M059J (cell line): ENCODE measurements at places on chromosomes 3 and 15. TPM values are rescaled to one million over a fixed set of nuclear protein-coding genes. Genes with fewer than 3 reads are reported as not detected.
A peak's percentile ranks its signal among the peaks of the same experiment; 100 is the strongest.

- no peak for DNase-seq
Measured at GRCh38 chr3:191500892-191501291, 39.9 kb downstream of the PYDC2 start.

GRCh38 chr15:88108991-88109390 lies 147.5 kb downstream of the NTRK3 start:
- DNase-seq, result no peak

GRCh38 chr3:52193065-52193464 lies 4.9 kb upstream of the ALAS1 start:
- peak; percentile 83 for DNase-seq

DNA sequence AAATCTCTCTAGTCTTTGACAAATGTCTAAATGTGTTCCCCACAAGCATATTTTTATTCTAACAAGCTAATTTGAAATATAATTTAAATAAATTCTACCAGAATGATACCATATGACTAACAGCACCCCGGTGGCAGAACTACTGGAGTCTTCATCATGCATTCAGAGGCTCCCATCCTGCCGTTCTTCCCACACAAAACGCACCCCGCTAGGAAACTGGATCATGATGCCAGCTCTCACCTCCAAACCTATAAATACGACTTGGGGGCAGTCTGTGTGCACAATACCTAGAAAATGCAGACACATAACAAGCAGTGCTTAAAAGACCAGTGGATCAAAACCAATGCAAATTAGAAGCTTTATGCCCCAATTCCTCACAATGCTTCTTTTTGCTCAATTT lies 8.5 kb downstream of the HOMER2 start:
- no peak for DNase-seq

DNA sequence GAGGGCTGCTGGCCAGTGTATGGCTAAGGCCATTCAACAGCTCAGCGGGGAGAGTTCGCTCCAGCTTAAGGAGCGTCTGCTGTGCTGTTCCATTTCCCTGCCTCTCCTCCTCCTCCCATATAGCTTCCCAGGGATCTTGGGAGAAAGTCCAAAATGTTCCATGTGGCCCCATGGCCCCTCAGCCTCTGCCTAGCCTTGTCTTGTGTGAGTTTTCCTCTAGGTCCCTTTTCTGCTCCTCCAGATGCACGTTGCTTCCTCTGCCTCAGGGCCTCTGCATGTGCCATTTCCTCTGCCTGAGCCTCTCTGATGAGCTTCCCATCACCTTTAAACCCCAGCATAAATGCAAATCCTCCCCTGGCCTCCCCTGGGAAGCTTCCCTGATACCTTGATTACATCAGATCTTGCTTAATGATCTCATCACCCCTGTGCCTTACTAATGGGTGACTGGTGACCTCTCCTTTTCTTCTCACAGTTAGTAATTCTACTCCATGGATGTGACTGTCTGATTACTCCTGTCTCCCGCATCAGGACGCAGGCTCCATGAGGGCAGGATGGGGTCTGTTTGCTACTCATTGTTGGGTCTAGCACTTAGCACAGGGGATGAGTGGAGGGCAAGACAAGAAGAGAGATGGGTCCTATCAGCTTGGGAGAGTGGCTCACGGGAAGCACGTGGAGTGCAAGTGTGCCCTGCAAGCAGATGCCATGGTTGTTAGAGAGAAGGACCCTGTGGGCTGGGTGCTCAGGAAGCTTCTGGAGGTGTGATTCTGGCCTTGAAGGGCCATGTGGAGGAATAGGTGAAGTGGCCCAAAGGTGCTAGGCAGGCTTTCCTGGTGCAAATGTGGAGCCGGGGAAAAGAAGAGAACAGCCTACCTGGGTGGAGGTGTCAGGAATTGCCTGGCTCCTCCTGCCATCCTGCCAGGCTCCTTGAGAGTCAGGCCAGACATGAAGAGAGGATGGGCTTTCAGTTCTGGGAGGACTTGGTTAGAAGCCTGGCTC lies 23.8 kb downstream of the ITGA11 start:
- no peak for DNase-seq

DNA sequence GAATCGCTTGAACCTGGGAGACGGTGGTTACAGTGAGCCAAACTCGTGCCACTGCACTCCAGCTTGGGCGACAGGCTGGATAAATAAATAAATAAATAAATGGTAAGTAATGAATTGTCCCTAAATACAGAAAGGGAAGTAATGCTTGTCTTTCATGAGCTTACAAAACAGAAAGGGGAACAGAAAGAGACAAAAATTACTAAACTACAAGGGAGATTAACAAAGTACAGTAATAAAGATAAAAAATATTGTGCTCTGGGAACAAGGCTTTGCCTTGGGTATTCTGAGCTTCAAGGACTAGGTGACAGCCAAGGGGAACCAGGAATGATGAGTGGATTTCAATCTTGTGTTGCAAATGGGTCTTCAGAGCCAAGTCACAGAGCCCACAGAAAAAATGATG lies 9.2 kb upstream of the HLTF start:
- no peak for DNase-seq

- no peak for DNase-seq
Measured at GRCh38 chr15:85718271-85718971, 76.3 kb downstream of the KLHL25 start.

- no peak for DNase-seq
Measured at GRCh38 chr15:59995568-59996297, 8.4 kb upstream of the FOXB1 start.

DNA sequence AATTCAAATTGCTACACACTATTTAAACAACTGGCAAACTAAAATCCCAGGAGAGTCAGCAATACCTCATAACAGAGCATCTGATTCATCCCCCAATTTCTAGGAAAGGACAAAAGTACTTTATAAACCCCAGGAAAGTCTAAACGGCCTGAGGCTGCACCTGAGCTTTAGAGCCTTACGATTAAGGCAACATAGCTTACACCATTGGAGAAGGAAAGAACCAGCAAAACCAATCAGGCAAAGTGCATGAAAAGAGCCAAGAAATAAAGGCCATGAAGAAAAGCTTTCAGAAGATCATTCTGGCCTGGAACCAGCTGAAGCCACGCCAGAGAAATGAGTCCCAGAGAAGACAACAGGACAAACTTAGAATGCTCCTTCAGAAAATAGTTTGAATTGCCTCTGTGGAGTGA lies 48.1 kb downstream of the PTPN9 start:
- peak; percentile 43 for DNase-seq

DNA sequence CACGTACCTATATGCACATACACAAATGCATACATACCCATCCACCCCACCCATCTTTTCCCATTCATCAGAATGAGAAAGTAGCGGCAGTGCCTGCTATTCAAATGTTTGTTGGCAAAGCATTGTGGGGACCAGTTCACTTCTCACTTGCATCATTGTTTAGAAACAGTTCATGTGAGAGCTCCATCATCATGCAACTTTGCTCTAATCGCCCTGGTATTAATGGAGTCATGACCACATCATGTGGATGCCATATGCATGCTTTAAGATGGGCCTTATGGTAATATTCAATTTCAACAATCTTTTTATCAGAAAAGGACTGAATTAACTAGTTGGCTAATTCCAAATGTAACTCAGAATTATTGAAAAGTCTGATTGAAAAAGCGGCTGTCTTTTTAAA lies 80.5 kb downstream of the LRTM1 start:
- no peak for DNase-seq

DNA sequence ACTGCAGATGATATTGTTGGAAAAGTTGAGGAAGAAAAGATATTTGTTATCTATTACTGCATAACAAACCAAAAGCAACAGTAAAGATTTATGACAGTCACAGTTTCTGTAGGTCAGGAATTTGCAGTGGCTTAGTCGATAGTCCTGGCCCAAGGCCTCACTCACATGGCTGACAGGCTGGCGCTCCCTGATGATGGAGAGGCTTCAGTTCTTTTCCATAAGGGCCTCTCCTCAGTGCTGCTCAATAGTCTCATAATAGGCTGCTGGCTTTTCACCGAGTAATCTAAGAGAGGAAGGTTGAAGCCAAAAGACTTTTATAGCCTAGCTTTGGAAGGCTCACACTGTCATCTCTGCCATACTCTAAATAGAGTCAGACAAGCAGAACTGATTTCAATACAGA lies 17.7 kb downstream of the IREB2 start:
- peak; percentile 43 for DNase-seq

- peak; percentile 96 for DNase-seq
Measured at GRCh38 chr3:195030791-195031321, 240.1 kb downstream of the XXYLT1 start.

DNA sequence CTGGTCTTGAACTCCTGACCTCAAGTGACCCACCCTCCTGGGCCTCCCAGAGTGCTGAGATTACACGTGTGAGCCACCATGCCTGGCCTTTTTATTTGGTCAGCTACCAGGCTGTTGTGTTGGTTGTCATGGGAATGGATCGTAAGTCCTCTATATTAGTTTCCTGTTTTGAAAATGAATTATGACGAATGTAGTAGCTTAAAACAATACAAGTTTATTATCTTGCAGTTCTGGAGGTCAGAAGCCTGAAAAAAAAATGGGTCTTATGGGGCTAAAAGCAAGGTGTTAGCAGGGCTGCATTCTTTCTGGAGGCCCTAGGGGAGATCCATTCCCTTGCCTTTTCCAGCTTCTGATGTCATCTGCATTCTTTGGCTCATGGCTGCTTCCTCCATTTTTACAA lies 25.1 kb upstream of the HERC1 start:
- peak; percentile 59 for DNase-seq

GRCh38 chr15:68612979-68613740 lies 34.4 kb downstream of the CORO2B start:
- no peak for DNase-seq

- no peak for DNase-seq
Measured at GRCh38 chr3:123457841-123458240, 9.0 kb upstream of the ADCY5 start.

DNA sequence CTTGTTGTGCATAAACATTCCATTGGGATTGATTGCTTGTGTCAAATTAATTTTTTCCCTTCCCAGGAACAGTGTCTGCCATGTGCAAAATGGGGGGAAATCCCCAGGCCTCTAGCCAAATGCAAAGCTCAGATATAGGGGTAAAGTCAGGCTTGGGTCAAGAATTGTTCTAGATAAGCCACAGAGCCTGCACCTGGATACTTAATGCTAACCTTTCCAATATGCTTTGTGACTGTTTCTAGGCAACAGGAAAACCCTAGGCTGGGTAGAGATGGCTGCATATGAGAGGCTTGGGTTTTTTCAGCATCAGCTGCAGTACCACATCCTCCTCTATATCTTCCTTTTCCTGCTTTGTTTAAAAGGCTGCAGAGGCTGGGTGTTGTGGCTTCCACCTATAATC lies 61.9 kb upstream of the ROPN1 start:
- DNase-seq, result peak; percentile 30

DNA sequence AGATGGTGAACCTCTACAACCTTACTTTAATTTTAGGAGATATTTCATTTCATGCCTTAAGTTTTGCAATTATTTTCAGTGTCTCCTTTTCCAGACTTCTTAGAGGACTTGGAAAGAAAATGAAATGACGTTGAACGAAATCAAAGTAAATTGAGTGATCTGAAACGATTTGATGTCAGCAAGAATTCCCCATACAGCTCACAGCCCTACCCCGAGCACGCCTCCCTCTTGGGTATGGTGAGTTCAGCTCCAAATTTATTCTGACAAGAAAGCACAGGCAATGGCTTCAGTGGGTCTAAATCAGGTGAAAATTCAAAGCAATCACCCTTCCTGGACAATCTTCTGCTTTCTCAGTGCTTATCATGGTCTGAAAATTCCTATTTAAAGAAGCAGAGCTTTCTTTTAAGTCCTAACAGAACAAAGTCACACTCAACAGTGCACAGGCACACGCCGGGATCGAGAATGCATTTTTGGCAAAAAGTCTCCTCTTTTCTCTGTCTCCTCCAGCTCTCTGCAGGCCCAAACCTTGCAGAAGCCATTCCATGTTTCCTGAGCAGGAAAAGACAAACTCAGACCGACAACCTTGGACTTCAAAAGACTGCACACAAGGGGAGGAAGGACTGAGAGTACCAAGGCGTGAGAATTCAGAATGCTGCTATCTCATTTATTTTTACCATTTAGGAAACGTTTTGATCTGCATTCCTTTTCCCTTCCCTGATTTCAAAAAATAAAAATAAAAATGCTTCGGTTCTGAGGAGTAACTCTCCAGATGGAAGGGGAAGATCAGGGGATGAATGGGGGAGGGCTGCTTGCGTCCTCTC lies 72.0 kb downstream of the CCNL1 start:
- no peak for DNase-seq

DNA sequence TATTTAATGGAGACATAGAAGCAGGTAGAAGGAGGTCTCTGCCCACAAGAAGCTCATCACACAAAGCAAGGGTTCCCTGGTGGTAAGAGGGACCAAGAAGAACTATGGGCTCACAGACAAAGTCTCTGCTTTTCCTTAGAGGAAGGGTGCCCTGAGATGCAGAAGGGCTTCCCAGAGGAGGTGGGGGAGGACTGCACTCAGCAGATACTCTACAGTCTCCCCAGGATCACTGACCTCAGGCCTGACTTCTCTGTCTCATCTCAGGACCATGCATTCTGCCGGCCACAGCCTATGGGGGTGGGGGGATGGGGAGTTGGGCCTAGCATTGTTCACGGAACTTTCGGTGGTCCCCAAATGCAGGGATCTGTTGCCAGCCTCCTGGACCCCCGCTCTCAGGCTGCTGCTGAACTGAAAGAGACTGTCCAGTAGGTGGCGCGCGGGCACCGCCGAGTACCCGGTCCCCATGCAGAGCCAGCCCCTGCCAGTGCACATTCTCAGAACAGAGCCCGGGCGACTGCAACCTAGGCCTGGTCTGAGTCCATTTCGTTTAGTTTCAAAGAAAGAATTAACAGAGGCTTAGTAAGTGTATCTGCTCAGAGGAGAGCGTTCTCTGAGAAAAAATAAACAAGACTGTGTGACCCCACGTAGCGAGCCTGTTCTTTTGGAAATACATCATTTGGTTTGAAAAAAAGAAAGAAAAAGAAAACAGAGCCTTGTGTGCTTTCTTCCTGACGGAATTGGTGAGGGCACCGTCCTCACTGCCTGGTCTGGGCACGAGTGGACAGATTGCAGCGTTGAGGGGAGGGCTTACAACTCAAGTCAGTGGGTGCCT lies 74.1 kb downstream of the LRTM1 start:
- peak; percentile 70 for DNase-seq

DNA sequence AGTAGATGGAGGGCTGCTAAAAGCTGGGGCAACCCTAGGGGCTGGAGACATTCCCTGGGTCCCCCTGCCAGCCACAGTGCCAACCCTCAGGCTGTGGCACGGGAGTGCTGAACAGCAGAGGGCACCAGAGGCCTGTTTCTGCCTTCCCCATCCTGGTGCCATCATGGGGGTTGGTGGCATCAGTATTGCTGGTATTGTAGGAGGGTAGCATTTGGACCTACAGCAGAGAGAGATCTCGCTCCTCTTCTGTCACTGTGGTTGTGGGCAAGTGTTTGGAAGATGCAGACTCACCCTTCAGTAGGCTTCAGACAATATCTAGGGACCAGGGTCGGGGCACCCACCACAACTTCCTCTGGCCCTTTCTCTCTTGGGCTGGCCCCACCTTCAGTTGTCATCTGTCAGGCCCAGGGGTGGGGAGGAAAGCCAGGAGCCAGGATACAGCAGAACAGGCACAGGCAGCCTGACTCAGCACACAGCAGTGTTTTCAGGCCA lies 123.5 kb downstream of the RPLP1 start:
- peak; percentile 65 for DNase-seq

Gene SEC22C
- total RNA-seq, result 47.3 and 57.7 TPM in 2 replicates

Gene TMEM158
- 191 and 272 TPM in 2 replicates for total RNA-seq

Gene GPR149
- not detected in 2 replicates for total RNA-seq

Gene GOLGA6L1
- not detected in 2 replicates for total RNA-seq

Gene PTX3
- 17.6 and 24.0 TPM in 2 replicates for total RNA-seq

Gene NANOGP8
- total RNA-seq, result not detected in 2 replicates
